ENCODE measurements at places on chromosomes 12 and 14. TPM values are rescaled to one million over a fixed set of nuclear protein-coding genes. Genes with fewer than 3 reads are reported as not detected.

DNA sequence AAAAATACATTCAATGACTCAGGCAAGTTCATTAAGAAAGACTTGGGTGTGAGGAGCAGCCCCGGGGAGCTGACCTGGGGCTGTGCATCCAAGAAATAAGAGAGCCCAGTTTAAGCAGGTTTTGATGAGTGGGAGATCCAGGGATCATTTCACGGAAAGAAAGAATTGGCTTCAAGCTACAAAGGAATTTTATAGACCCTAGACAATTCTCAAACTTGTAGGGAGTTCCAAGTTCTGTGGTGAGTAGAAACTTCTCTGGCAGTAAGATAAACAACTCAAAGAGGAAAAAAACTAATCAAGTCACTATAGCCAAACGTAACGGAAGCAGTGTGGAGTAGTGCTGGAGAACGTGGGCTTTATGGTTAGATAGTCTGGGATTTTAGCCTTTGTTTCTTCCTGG lies 175.7 kb upstream of the DDHD1 start:
- no peak for DNase-seq

- DNase-seq: no peak
Observed at GRCh38 chr12:19158923-19159322, 29.4 kb downstream of the PLEKHA5 start.

- no peak for DNase-seq
Observed at GRCh38 chr14:105067140-105067968, 2.1 kb upstream of the GPR132 start.

- DNase-seq: no peak
Observed at GRCh38 chr14:81187832-81188522, 32.8 kb downstream of the GTF2A1 start.

- DNase-seq: no peak
Observed at GRCh38 chr12:108367436-108367835, 28.3 kb upstream of the CMKLR1 start.

DNA sequence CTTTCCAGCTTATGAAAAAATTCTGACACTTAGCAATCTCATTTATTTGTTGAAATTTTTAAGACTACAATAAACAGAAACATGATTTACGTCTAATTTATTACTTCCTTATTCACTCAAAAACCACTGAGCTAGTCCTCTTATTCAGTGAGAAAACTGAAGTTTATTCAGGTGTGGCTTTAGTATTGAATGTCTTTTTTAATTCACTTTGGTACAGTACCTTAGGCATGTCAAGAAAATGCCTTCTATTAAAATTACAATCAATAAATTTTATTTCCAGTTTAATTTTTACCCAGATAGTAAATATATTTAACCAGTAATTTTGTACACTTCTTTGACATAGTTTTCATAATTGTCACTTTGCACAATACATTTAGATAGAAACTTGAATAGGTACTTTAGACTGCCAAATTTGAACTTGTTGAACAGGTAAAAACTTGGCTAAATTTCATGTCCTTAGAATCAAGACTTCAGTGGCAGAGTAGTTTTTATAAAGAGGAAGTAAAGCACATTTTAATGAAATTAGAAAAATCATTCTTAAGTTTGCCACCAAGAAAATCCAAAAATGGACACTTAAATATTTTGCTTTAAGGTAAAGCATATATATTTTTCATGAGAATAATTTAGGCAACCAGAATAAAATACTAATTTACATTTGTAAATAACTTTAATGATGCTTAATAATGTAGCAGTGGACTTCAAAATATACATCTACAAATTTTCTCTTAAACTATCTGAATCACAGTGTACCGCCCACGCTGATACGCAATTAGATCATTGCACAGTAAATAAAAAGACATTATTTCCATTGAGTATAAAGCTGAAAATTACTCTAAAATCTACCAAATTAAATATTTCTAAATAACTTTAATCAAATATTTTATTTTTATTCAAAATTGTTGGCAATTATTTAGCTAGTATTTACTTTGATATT lies 159.1 kb downstream of the RASSF9 start:
- no peak for DNase-seq

GRCh38 chr14:72512925-72513324 lies 381.0 kb downstream of the DPF3 start:
- DNase-seq: no peak

The COX6A1 gene
- total RNA-seq: 320 TPM

The ZNF268 gene
- 36.2 TPM for total RNA-seq

The DIO2 gene
- total RNA-seq: 0.41 TPM

The GAS2L3 gene
- 36.2 TPM for total RNA-seq

The SPTB gene
- total RNA-seq: 0.18 TPM
